ENCODE measurements at places on chromosomes 16 and 17.

- DNase-seq = no peak
Measured at GRCh38 chr17:1110541-1110861, 69.3 kb downstream of the ABR start.

- DNase-seq = no peak
Measured at GRCh38 chr16:14444979-14445810, 184.9 kb downstream of the PARN start.

- DNase-seq = no peak
Measured at GRCh38 chr16:68242926-68243858, 2.0 kb upstream of the PLA2G15 start.

DNA sequence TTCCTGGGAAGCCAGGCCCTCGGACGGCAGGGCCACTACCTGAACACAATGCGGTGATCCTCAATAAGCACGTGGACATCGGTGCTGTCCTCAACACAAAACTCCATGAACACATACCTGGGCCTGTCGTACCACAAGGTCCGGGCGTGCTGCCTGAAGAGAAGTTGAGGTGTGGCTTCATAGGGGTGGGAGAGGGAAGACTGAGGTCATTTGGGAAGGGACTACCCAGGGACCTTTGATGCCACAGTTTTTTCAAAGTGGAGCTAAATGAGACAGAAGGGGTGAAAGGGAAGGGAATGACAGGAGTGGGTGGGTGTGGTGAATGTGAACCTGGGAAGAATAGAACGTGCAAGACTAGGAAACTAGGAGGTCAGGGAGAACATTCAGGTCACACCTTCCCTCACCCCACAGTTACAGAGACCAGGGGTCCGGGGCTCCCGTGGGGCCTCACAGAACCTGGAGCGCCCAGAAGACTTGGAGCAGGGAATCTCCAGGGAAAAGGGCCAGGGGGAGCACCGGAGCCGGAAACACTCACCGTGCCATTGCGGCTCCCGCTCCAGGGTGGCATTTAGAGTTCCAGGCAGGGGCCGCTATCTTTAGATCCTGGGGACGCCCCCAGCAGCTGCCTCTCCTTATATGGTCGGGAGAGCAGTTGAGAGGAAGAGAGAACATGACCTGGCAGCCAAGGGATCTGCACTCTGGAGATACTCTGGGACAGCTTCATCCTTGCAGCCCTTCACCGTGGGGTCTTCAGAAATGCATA is at the start of gene PTGES3L:
Gene PTGES3L (minus strand): TSS at position 570 of the 763 bp plus-strand sequence. CDS start 27 bp downstream, at position 543.
- DNase-seq = no peak

DNA sequence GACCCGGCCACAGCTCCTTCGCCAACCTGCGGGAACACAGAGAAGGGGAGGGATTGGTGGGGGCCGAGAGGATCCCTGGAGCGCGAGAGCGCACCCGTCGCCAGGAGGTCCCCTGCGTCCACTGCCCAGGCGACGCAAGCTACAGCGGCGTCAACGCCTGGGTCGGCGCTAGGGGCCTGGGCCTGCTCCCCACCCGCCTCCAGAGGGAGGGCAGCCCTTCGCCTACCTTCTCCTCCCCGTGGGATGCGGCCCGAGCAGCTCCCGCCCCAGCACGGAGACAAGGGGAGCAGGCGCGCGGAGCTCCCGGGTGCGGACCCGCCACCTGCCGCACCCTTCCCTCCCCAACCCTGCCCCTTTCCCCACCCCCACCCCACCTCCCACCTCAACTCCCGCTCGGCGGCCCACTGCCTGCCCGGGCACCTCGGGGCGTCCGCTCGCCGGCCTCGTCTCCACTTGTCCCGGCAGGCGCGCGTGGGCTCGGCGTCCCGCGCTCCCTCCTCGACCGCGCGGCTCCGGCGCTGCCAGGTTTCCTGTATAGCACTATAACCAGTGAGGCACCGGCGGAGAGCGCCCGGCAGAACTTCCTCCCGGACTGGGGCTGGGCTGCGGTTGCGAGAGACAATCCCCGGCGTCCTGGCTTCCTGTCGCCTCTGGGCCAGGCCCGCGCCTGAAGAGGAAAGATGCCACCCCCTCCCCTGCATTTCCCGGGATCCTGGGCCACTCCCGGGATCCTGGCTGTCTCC is 119.1 kb upstream of the SMURF2 start:
- DNase-seq = no peak

DNA sequence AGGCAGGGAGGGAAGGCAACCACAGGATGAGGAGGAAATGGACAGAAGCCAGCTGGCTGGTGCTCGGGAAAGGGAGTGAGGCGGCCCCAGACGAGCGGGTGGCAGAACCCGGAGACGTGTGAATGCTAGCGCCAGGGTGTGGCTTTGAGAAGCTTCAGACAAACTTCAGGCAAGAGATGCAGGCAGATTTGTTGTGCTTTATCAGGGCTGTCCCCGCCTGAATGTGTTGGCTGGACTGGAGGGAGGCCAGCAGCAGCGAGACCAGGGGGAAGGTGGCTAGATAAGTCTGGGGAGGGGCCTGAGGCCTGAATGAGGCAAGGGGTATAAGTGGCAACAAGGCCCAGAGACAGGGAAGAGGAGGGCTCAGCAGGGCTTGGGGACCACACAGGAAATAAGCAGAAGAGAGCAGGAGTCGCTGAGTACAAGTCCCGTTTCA is 22.0 kb downstream of the CAMKK1 start:
- DNase-seq = no peak
